ENCODE measurements at places on chromosomes 6 and 20.

- no peak for DNase-seq
Observed at GRCh38 chr6:169799474-169799926, 48.1 kb downstream of the ERMARD start.

DNA sequence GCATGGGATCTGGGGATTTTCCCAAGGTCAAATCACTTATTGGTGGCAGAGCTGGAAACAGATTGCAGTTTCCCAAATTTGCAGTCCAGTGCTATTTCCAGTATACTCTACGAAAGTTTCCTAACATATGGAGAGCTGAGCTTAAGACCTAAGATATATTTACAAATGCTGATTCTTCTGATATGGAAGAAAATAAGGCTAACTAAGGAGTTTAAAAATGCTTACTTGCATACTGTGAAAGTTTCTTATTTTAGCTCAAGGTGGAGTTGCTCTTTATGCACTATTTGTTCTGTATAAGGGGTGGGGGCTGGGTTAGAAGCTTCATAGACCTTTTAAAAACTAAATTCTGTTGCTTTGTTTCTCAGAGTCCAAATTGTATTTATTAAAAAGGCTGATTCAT is 7.5 kb downstream of the CD109 start:
- no peak for DNase-seq

- DNase-seq: no peak
Observed at GRCh38 chr6:76052314-76052713, 20.1 kb downstream of the IMPG1 start.

- DNase-seq: no peak
Observed at GRCh38 chr6:83470001-83470400, 39.1 kb upstream of the ME1 start.

DNA sequence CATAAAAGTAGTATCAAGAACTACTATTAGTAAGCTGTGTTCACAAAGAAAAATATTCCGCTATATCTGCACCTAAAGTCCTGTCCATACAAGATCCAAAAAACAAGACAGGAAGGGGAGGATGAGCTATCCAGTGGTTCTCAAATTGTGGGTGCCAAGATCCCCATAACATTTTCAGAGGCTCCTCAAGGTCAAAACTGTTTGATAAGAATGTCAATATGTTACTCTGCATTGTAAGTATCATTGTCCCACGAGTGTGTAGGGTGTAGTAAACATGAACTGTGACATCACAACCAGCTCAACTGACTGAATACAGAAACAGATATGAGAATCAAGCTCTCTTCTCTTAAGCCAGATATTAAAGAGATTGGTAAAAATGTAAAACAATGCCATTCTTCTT is 81.9 kb upstream of the HIVEP1 start:
- DNase-seq: no peak

DNA sequence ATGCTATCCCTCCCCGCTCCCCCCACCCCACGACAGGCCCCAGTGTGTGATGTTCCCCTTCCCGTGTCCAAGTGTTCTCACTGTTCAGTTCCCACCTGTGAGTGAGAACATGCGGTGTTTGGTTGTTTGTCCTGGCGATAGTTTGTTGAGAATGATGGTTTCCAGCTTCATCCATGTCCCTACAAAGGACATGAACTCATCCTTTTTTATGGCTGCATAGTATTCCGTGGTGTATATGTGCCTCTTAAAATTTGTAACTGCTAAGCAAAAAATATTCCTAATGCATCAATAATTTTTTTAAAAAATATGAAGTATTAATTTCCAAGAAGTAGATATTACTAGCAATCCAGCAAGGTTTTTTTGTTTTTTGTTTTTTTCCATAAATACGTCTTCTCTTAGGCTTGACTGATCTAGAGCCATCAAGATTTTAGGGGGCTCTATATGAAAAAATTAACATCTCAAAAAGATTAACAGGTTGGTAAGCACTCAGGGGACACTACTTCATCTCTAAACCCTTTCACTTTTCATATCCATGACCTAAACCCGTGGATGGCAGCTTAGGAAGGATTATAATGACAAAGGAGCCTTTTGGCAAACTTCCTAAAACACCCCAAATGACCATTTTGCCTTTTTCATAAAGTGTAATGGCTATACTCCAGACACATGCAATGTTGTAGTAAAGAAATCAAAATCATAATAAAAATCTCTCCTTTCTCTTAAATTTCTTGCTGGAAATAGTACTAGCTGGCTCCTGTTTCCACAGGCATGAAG is 14.2 kb downstream of the MAP7 start:
- no peak for DNase-seq

GRCh38 chr6:2314641-2315040 is 69.2 kb upstream of the GMDS start:
- DNase-seq: no peak

- no peak for DNase-seq
Observed at GRCh38 chr20:44395461-44396340, 40.2 kb downstream of the HNF4A start.

GRCh38 chr20:13457487-13457886 is 181.2 kb downstream of the TASP1 start:
- DNase-seq: no peak

DNA sequence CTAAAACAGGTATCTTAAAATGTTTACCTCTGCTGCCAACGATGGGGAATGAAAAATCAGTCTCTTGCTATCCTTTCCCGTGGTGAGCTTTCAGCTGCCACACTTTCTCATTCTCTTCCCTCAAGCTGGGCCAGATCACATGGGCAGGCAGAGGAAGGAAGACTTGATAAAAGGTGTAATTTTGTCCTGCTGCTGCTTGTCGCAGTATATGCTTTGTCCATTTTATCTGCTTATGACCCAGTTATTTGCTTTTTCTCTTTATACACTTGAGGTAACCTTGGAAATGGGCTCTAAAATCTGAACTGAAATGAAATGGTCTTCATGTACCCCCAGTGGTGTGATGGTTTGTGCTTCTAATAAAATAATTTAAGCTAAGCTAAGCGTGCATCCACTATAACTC is 695.9 kb upstream of the FLRT3 start:
- no peak for DNase-seq

- DNase-seq: no peak
Observed at GRCh38 chr6:16274483-16274882, 36.1 kb downstream of the GMPR start.

DNA sequence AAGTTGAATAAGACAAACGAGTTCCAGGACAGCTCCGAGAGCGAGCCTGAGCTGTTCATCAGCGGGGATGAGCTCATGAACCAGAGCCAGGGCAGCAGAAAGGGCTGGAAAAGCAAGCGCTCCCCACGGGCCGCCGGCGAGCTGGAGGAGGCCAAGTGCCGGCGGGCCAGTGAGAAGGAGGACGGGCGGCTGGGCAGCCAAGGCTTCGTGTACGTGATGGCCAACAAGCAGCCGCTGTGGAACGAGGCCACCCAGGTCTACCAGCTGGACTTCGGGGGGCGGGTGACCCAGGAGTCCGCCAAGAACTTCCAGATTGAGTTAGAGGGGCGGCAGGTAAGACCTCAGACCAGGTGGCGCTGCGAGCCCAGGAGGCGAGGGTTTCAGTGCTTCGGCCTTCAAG is 56.0 kb upstream of the TMEM181 start:
- DNase-seq: no peak

DNA sequence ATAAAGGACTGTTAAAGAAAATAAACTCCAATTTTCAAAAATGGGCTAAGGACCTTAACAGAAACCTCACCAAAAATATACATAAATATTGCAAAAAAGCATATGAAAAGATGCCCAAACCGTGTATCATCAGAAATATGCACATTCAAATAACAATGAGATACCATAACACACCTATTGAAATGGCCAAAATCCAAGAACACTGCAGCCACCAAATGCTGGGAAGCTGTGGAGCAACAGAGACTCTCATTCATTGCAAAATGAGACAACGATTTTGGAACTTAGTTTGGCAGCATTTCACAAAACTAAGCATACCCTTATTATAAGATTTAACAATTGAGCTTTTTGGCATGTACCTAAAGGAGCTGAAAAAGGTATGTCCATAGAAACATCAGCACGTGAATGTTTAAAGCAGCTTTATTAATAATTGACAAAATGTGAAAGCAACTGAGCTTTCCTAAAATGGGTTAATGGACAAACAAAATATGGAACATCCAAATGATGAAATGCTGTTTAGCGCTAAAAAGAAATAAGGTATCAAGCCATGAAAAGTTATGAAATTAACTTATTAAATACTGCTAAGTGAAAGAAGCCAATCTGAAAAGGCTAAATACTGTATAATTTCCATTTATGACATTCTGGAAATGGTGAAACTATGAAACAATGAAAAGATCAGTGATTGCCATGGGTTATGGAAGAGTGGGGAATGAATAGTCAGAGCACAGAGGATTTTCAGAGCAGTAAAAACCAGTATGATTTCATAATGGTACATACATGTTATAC is 592.6 kb upstream of the ADGRB3 start:
- no peak for DNase-seq

DNA sequence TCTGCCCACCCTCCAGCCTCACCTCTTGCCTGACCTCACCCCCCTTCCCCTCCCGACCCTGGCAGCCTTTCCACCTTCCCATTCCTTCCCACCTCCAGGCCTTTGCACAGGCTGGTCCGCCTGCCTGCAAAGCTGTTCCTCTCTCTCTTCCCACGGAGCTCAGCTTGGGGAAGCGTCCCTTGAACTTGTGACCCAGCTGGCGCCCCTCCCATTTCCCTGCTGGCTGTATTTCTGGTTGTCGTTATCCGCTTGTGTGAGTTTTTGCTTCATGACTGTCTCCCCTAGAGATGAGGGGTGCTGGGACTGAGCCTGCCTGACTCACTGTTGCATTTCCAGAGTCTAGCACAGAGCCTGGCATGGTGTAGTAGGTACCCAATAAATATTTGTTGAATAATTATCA is 32.5 kb downstream of the VSTM2L start:
- DNase-seq: no peak

DNA sequence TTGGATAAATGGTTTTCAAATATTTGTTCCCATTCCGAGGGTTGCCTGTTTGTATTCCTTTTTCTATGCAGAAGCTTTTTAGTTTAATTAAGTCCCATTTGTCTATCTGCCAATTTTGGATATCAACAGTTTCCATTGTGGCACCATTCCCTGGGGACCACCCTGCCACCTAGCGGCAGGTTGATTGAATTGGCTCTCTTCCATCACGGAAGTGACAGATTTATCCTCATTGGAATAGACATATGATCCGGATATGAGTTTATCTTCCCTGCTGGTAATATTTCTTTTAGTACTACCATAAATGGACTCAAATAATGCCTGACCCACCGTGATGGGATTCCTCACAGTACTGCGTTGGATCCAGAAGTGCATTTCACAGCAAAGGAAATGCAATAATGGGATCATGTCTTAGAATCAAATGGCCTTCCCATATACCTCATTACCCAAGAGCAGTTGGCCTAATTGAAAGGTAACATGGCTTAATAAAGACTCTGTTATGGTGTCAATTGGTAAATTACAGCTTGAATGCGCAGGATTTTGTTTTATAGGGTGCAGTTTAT is 327.0 kb downstream of the BMP2 start:
- DNase-seq: no peak

DNA sequence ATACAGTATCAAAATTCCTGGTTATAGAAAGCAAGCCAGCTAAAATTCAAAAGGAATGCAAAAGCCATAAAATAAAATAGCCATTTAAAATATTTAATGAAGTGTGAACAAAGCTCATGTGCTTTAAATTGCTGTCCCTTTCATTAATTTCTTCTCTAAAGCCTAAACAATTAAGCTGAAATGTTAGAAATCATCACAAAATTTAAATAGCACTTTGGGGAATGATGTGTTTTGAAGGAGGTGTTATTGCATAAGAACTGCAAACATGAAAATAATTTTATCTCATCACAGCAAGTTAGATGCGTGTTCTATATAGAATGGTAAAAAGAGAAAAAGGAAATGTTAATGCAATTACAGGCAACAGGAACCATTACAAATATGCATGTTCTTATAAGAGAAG is 111.0 kb downstream of the RIMS1 start:
- no peak for DNase-seq

DNA sequence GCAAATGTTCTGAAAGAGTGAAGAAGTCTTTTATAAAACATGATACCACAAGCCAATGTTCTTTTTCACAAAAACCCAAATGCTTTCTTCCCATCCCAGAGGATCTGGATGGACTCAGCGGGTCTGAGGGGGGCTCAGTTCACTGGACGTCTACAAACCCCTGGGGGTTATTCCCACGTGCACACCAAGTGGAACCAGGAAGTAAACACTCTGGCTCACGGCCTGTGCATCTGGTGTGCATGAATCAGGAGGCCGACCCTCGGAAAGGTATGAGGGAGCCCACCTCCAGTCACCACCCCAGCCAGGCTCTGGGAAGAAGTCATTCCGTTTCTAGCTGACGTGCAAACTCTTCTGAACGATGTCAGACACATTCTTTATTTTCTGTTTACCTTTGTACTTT is 252.2 kb downstream of the DLL1 start:
- no peak for DNase-seq

GRCh38 chr20:1489325-1489724 is 1.9 kb downstream of the SIRPB2 start:
- no peak for DNase-seq

DNA sequence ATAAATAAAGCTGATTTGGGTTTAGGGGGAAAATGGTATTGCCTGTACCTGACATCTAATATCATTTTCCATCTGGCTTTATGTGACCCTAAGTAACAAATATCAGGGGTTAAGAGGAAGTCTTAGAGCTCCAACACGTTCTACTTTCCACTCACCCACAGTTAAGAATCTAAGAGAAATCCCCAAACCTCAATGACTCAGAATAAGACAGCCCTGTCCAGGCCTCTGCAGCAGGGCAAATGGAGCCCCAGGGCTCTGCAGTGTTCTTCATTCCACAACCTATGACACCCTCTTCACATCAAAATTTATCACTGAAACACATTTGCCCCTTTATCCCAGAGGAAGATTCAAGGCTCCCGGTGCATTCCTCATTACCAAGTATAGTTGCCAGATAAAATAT is 20.3 kb upstream of the TENT5A start:
- DNase-seq: no peak

DNA sequence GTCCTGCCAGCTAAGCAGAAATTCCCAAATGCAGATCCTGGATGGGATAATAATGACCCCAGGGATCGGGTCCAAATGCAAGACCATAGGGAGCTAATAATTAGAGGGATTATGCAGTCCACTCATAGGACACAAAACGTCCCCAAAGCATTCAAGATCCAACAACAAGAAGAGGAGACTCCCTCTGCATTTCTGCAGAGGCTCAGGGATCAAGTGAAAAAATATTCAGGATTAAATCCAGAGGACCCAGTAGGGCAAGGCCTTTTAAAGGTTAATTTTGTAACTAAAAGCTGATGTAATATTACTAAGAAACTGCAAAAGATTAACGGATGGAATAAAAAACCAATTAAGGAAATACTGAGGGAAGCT is 22.2 kb downstream of the HLA-A start:
- DNase-seq: no peak

DNA sequence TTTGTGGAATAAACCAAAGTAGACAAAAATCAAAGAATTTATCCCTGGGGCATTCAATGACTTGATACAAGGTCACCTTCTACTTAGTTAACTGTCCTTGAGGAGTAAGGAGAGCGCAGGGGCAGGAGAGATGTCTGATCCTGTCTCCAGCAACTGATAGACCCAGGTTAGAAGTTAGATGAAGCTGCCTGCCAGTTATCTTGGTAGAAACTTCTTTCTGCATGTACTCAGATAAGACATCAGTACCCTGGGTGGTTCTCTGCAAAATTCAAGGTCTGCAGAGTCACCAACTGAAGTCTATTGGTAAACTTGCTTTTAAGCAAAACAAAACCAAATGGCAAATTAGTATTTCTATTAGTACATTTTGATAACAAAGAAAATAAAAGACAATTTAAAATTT is 2.7 kb downstream of the SGK1 start:
- DNase-seq: no peak

Data from activated CD8-positive, alpha-beta memory T cell treated with anti-CD3 and anti-CD28 coated beads for 1 hour (primary cell).